ENCODE measurements at places on chromosomes 11 and 22.

DNA sequence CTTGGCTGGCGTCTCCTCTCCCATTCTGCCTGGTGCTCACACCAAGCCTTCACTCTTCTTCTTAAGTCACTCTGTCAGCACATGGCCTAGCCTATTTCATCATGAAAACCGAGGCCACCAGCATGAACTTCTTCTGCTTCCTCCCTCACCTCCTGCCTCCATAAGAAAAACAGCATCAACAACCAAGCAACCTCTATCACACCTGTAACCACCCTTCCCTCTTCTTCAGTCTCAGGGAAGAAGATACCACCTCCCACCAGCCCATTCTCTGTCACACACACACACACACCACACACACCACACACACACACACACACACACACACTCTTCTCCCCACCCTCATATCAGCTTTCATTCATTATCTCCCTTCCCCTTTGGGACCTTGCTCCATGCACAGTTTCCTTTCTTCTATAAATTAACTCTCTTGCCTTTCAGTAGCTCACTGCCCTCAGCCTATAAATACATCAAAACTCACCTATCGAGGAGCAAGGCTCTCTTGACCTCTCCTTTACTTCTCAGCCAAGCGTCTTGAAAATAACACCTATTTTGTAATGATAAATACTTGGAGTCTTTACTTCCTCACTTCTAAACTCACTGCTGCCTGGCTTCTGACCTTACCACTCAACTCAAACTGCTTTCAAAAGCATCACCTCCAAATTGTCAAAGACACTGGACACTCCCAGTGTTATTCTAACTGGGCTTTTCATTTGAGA, 36.6 kb downstream of the SC5D start:
- DNase-seq = no peak

GRCh38 chr22:32830473-32830872, 29.0 kb downstream of the TIMP3 start:
- DNase-seq = no peak

DNA sequence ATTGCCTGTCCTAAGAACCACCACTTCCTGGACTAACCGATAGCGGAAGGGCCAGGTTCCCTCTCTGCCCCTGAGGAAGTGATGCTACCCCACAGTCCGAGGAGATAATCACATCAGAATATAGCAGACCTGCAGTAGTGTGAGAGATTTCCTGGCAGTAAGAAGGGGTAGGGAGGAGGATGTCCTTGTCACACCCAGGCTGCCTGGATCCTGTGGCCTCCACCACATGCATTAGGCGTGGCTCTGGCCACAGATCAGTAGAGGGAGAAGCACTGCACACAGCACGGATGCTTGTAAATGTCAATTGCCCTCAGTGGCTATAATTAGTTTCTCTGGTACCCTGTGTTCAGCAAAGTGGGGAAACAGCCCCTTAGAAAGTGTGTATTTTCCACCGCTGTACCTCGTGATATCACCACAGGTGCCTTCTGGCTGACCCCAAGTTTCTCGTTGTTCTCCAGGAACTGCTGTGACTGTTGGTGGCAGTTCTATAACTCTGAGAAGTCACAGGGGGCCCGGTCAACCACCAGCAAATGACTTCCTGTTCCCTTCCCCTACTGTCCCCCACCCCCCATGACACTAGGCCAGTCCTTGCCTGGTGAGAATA, 61.8 kb downstream of the UBASH3B start:
- no peak for DNase-seq

DNA sequence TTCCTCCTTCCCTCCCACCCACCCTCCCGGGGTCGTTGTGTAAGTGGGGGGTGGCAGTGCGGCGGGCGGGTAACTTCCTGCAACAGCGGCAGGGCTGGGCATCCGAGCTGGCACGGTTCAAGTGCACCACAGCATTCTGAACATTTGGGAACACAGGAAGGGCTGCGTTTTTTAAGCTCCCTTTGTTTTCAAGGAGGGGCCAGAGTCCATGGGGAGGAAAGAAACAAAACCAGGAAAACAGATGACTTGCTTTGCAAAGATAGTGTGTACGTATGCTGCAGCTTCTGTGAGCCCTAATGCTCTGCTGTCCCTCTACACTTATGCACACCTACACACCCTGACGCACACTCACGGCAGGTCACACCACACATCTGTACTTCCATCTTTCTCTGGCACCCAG, 152.5 kb downstream of the FBXO7 start:
- no peak for DNase-seq

DNA sequence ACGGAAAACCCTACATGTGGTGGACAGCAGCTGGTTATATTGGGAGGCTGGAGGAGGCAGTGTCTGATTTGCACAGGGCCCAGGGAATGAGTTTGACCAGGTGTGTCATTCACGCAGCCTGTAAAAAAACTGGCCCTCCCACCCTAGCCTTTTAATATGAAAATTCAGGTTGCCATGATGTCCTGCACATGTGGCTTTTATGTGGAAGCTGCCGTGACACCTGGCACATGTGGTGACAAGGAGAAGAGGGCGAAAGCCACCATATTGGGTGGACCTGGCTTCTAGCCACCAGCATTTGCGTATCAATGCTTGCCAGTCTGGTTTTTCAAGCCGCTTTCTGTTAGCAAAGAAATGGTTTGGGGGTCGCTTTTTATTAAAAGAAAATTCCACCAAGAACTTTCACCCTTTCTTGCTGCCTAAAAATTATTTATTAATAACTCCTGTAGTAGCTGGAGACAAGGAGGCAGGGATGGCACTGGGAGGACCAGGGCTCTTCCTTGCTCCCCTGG, 43.4 kb downstream of the ZNF280B start:
- DNase-seq = no peak

Measured in stimulated activated CD4-positive, alpha-beta T cell treated with anti-CD3 and anti-CD28 coated beads, TNF-alpha, amount 100 ng/mL, for 1 hour (primary cell).